ENCODE measurements at places on chromosomes 12 and 14. TPM values are rescaled to one million over a fixed set of nuclear protein-coding genes. Genes with fewer than 3 reads are reported as not detected.
A peak's percentile ranks its signal among the peaks of the same experiment; 100 is the strongest.

DNA sequence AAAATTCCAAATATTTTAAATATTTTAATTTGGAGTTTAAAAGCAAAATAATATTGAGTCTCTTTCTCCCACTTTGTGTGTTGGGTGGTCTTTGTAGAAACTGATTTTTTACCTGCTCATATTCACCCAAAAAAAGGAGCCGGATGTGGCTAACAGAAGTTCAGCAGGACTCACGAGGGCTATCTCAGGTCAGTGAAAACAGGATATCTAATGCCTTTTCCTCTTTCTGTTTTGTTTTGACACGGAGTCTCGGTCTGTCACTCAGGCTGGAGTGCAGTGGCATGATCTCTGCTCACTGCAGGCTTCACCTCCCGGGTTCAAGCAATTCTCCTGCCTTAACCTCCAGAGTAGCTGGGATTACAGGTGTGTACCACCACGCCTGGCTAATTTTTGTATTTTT lies 30.8 kb downstream of the COA8 start:
- peaks cover 38% of the 10 kb centered on the region for H3K4me1 ChIP-seq
- H3K36me3 ChIP-seq, result peaks cover 9% of the 10 kb centered on the region
- H3K4me3 ChIP-seq, result no peak overlapping the region
- peaks cover 5% of the 10 kb centered on the region for H3K27me3 ChIP-seq

DNA sequence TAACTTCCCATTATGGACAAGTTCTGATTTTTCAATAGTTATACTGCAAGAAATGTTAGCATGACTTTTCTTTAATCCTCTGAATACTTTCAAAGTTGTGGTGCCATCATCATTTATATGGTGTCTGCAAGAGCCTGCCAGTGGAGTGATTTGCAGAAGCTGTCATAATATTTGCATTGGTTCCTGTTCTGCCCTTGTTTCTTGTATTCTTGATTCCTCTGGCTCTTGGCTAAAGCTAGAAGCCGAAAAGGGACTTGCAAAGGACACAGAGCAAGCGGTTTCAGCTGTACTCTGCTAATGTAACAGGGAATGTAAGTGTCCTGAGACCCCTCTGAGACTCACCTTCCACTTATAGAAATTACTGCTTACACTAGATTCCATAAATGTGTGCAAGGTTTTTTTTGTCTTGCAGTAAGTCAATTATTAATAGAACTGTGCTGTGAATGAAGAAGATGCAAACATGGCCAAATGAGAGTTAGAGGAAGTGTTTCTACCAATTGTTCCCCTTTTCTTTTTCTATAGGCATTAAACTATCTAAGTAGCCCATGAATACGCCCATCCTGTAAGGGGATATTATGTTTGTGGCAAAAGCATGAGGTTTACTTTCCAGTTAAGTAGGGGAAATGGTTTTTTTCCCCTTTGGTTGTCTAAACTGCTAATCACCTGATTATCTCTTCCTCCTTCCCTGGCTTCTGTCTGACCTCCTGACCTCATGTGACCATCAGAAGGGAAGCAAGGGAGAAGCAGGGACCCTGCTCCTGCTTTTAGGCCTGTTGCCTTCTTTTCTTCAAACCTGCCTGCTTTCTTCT lies 5.3 kb downstream of the DYRK4 start:
- peaks cover 7% of the 10 kb centered on the region for H3K4me1 ChIP-seq
- H3K36me3 ChIP-seq, result no peaks in the 10 kb centered on the region
- no peak overlapping the region for H3K27ac ChIP-seq

DNA sequence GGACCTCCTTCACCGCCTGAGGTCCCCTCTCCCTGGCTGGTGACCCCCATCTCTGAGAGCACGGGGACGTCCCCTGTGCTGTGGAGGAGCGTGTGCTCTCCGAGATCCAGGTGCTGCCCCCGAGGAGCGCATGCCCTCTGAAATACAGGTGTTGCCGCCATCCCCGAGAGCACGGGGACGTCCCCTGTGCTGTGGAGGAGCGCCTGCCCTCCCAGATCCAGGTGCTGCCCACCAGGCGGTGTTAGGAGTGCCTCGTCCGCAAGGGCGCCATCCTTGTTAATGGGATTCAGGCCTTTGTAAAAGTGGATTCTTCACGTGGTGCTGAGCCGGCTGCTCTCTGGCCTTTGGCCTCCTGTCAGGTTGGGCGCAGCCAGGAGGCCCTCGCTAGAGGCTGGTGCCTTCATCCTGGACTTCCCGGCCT lies 10.1 kb downstream of the NOC4L start:
- no peak overlapping the region for H3K4me3 ChIP-seq
- H3K27me3 ChIP-seq, result no peaks in the 10 kb centered on the region
- no peak for DNase-seq
- no peaks in the 10 kb centered on the region for H3K36me3 ChIP-seq
- no peaks in the 10 kb centered on the region for H3K4me1 ChIP-seq
- H3K27ac ChIP-seq, result no peak overlapping the region

DNA sequence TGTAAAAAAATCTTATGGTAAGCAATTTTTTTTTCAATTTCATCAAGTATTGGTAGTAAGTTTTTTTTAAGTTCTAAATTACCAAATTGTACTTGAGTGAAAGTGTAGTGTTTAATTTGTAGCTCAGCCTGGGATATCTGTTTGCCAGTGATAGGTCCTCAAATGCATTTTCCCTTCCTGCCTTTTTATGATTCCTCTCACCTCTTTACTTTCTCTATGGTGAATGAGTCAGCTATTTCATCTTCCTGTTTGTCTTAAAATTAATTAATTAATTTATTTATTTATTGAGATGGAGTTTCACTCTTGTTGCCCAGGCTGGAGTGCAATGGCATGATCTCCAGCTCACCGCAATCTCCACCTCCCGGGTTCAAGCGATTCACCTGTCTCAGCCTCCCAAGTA lies 10.6 kb downstream of the SRP54 start:
- no peak overlapping the region for H3K4me3 ChIP-seq
- no peak overlapping the region for H3K27ac ChIP-seq
- H3K27me3 ChIP-seq, result no peaks in the 10 kb centered on the region
- H3K36me3 ChIP-seq, result no peaks in the 10 kb centered on the region
- DNase-seq, result no peak

DNA sequence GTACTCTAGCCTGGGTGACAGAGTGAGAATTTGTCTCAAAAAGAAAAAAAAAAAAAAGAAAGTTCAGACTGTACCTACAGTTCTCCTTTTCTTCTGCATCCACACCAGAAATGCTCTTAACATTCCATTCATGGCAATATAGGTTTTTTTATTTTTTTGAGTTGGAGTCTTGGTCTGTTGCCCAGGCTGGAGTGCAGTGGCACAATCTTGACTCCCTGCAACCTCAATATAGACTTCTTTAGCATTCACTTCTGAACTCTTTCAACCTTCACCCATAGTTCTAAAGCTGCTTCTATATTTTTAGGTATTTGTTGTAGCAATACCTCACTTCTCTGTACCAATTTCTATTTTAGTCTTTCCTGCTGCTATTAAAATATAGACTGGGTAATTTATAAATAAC lies 1095.7 kb downstream of the FLRT2 start:
- no peak overlapping the region for H3K4me3 ChIP-seq
- H3K36me3 ChIP-seq, result peaks cover 3% of the 10 kb centered on the region
- 0 out of 2 replicates have a peak, but pooled peaks cover 2% of the 10 kb centered on the region for H3K27me3 ChIP-seq
- no peak overlapping the region for H3K27ac ChIP-seq
- peaks cover 21% of the 10 kb centered on the region for H3K4me1 ChIP-seq
- DNase-seq, result peak; percentile 8

GRCh38 chr12:127297327-127297726 lies 969.6 kb upstream of the TMEM132C start:
- peaks cover 7% of the 10 kb centered on the region for H3K27me3 ChIP-seq
- no peak overlapping the region for H3K27ac ChIP-seq
- no peak overlapping the region for H3K4me3 ChIP-seq
- H3K36me3 ChIP-seq, result peaks cover 9% of the 10 kb centered on the region
- peaks cover 16% of the 10 kb centered on the region for H3K4me1 ChIP-seq

GRCh38 chr12:95429172-95429510 lies 44.8 kb upstream of the METAP2 start:
- no peak overlapping the region for H3K4me3 ChIP-seq
- DNase-seq, result no peak
- peaks cover 10% of the 10 kb centered on the region for H3K27me3 ChIP-seq
- no peak overlapping the region for H3K27ac ChIP-seq
- H3K4me1 ChIP-seq, result peaks cover 10% of the 10 kb centered on the region
- H3K36me3 ChIP-seq, result no peaks in the 10 kb centered on the region

GRCh38 chr12:107567876-107568619 lies 117.6 kb upstream of the PWP1 start:
- H3K27me3 ChIP-seq, result peaks cover 1% of the 10 kb centered on the region
- no peak for DNase-seq
- H3K4me3 ChIP-seq, result no peak overlapping the region
- H3K36me3 ChIP-seq, result no peaks in the 10 kb centered on the region

DNA sequence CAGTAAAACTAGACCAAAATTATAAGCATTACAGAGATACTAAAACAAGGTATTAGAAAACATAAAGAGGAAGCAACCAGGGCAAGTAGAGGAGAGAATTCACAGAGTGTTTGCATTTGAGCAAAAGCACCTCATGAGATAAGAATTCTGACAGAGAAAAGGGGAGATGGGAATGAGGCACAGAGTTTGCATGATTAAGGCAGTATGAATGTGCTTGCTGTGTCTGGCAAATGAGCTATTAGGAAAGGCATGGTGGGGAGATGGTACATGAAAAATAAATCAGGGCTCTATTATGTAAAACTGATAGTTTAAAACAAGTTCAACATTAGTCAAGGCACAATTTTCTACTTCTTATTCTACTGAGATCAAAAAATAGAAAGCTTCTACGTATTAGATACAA lies 23.1 kb downstream of the GARIN6 start:
- H3K4me1 ChIP-seq, result no peaks in the 10 kb centered on the region
- no peak for DNase-seq
- H3K4me3 ChIP-seq, result no peak overlapping the region
- H3K27me3 ChIP-seq, result no peaks in the 10 kb centered on the region

- no peak overlapping the region for H3K4me3 ChIP-seq
- peaks cover 5% of the 10 kb centered on the region for H3K27me3 ChIP-seq
- H3K36me3 ChIP-seq, result peaks cover 25% of the 10 kb centered on the region
- no peak overlapping the region for H3K27ac ChIP-seq
Measured at GRCh38 chr14:72532686-72533454, 361.0 kb downstream of the DPF3 start.

- no peaks in the 10 kb centered on the region for H3K36me3 ChIP-seq
- no peak overlapping the region for H3K4me3 ChIP-seq
- no peak overlapping the region for H3K27ac ChIP-seq
- DNase-seq, result no peak
- peaks cover 9% of the 10 kb centered on the region for H3K27me3 ChIP-seq
Measured at GRCh38 chr12:110885152-110885840, 35.1 kb downstream of the MYL2 start.

DNA sequence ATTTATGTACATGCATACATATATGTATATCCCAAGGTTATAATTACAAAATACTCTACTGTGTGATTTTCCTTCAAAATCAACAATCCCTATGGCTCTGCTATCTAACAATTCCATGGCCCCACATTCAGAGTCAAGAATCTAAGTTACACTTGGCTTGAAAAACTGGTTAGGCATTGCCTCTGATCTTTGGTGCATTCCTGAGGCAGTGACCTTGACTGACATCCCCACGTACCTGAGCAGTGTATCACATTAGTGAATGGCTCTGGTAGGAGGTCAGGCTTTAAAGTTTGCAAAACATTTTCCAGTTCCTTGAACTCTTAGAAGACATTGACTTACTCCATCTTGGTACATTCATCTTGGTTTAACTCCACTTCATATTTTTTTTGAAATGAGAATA lies 8.5 kb upstream of the STON2 start:
- peaks cover 20% of the 10 kb centered on the region for H3K27me3 ChIP-seq
- no peak for DNase-seq
- no peaks in the 10 kb centered on the region for H3K36me3 ChIP-seq
- peaks cover 4% of the 10 kb centered on the region for H3K4me1 ChIP-seq

DNA sequence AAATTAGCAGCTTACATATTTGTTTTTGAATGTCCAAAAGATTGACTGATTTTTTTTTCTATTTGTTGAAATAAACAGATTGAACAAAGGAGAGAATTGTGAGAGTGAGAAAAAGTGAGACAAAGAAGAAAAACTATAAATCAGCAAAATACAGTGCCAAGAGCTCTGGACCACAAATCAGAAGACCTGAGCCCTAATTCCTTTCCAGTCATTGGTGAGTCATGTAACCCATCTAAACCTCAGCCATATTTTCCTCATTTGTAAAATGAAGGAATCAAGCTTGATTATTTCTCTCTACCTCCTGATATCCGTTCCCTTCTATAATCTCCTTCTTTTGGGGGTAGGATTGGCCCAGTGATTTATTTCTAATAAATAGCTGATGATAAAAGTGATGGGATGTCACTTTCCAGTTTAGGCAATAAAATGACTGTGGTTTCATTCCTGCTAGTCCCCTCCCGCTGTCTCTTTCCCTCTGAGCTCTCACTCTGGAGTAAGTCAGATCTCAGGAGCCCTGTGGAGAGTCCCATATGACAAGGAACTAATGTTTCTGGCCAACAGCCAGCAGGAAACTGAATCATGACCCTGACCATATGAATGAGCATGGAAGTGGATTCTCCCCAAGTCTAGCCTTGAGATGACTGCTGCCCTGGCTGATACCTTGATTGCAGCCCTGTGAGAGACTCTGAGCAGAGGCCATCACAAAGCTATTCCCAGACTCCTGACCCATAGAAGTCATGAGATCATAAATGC lies 218.9 kb downstream of the ACSS3 start:
- DNase-seq, result no peak
- no peak overlapping the region for H3K27ac ChIP-seq
- no peaks in the 10 kb centered on the region for H3K27me3 ChIP-seq
- H3K4me3 ChIP-seq, result no peak overlapping the region
- no peaks in the 10 kb centered on the region for H3K36me3 ChIP-seq

DNA sequence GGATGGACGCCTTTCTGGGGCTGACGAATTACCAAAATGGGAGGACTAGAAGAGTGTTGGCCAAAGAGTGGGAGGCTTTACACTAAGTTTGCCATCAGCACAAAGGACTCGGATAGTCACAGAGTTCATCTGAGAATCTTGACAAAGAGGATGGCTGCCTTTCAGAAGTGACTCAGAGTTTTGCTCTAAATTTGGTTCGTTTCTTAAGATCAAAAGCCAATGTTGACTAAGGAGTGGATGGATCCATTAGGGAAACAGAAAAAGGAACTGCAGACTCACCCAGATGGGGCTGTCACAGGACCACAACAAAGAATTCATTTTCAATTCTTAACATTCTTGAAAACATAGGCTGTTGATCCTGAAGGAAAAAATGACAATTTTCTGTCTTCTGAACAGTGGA lies 81.3 kb upstream of the DUSP6 start:
- no peak overlapping the region for H3K4me3 ChIP-seq
- H3K27ac ChIP-seq, result no peak overlapping the region
- no peaks in the 10 kb centered on the region for H3K27me3 ChIP-seq
- H3K36me3 ChIP-seq, result peaks cover 23% of the 10 kb centered on the region
- H3K4me1 ChIP-seq, result peaks cover 20% of the 10 kb centered on the region

GRCh38 chr12:27973487-27973890 lies 956 bp upstream of the PTHLH start:
- H3K27ac ChIP-seq, result no peak overlapping the region
- H3K36me3 ChIP-seq, result no peaks in the 10 kb centered on the region
- peaks cover 56% of the 10 kb centered on the region for H3K4me1 ChIP-seq
- peaks cover 20% of the 10 kb centered on the region for H3K27me3 ChIP-seq
- no peak for DNase-seq

GRCh38 chr14:63504648-63505047 lies 38.5 kb downstream of the PPP2R5E start:
- peak; percentile 76 for DNase-seq
- H3K4me1 ChIP-seq, result peaks cover 42% of the 10 kb centered on the region
- H3K27ac ChIP-seq, result peak overlapping the region; percentile 71
- H3K4me3 ChIP-seq, result no peak overlapping the region
- peaks cover 6% of the 10 kb centered on the region for H3K36me3 ChIP-seq
- H3K27me3 ChIP-seq, result no peaks in the 10 kb centered on the region

The LRP1-AS gene
- total RNA-seq, result not detected

The POTEG gene
- not detected for total RNA-seq

The C12orf50 gene
- not detected for total RNA-seq

The PPP1R1A gene
- not detected for total RNA-seq

The LHX5 gene
- total RNA-seq, result not detected

The ERO1A gene
- total RNA-seq, result 64.5 TPM

The TAS2R43 gene
- not detected for total RNA-seq

The AMHR2 gene
- total RNA-seq, result not detected

The GDF3 gene
- total RNA-seq, result not detected

Measured in HFFc6 (cell line).